Activated T-helper 2 cell treated with anti-CD3 and anti-CD28 coated beads, Interferon-gamma antibody, Interleukin-2, Interleukin-4, amounts not matched to agents 10 μg/mL and 5 μg/mL and 100 μg/mL, durations not matched to agents 14 hours and 24 hours and 36 hours (primary cell): ENCODE measurements at places on chromosomes 13 and 19. TPM values are rescaled to one million over a fixed set of nuclear protein-coding genes. Genes with fewer than 3 reads are reported as not detected.
A peak's percentile ranks its signal among the peaks of the same experiment; 100 is the strongest.

The ADGRE1 gene
- total RNA-seq, result 1.4 and 2.1 TPM in 2 replicates

The ATP8B3 gene
- total RNA-seq, result 11.3 and 11.5 TPM in 2 replicates

The ZNF135 gene
- total RNA-seq, result not detected in 2 replicates

The SPACA4 gene
- not detected in 2 replicates for total RNA-seq

The ELSPBP1 gene
- total RNA-seq, result not detected in 2 replicates

DNA sequence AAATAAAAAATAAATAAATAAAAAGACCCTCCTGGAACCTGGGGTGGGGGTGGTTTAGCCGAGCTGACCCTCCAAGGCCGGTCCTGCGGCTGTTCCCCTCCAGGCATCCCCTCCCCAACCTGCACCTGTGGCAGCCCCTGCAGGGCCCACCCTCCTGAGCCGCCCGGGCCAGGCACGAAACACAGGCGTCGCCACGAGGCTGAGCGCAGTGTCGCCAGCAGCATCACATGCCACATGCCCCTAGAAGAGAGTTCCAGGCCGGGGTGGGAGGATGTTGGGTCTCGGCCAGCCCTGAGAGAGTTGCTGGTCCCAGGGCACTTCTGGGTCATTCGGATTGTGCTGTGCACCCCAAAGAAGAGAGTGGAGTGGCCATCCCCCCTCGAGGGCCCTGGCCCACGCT lies 82.0 kb downstream of the KDM4B start:
- no peaks in the 10 kb centered on the region for H3K4me1 ChIP-seq
- H3K4me3 ChIP-seq, result no peak overlapping the region
- no peak overlapping the region for H3K27ac ChIP-seq
- no peaks in the 10 kb centered on the region for H3K27me3 ChIP-seq

DNA sequence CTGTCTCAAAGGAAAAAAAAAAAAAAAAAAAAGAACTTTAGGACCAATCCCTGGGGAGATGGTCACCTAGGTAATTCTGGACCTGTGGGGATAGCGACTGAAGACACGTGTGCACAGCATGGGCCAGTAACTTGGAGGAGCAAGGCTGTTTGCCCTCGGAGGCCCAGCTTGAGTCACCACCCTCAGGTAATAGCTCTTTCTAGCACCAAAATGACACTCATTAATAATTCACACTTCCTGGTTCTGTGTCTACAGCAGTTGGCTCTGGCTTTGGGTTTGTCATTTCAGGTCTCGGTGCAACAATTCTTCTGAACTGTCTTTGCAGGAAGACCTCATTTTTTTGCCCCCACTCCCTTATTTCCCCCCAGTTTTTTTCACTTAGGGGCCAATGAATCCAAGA lies 3.9 kb upstream of the ATP11A start:
- H3K4me3 ChIP-seq, result no peak overlapping the region
- no peak for DNase-seq
- H3K27me3 ChIP-seq, result peaks cover 3% of the 10 kb centered on the region
- H3K27ac ChIP-seq, result no peak overlapping the region
- peaks cover 16% of the 10 kb centered on the region for H3K4me1 ChIP-seq

DNA sequence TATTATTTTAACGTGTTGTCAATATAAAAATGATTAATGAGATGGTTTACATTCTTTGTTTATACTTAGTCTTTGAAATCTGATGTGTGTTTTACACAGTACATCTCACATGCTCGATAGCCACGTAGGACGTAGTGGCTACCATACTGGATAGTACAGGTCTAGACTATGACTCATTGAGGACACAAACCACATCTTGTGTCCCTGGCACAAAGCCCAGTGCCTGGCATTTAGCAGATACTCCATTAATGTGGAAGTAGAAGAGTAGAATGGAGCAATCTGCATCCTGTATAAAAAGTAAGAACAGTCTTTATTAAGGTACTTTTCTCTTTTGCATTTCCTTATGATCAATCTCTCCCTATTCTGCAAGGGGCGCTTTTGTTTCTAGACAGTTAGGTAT lies 49.0 kb upstream of the FRY start:
- DNase-seq, result no peak
- H3K36me3 ChIP-seq, result no peaks in the 10 kb centered on the region
- no peaks in the 10 kb centered on the region for H3K4me1 ChIP-seq
- H3K27ac ChIP-seq, result no peak overlapping the region

- no peaks in the 10 kb centered on the region for H3K27me3 ChIP-seq
- no peak overlapping the region for H3K27ac ChIP-seq
- H3K4me1 ChIP-seq, result peaks cover 62% of the 10 kb centered on the region
- peaks cover 22% of the 10 kb centered on the region for H3K36me3 ChIP-seq
Observed at GRCh38 chr13:22108979-22109378, 438.1 kb downstream of the FGF9 start.

GRCh38 chr19:50580970-50581634 lies 12.9 kb upstream of the LRRC4B start:
- no peak overlapping the region for H3K4me3 ChIP-seq
- peaks cover 3% of the 10 kb centered on the region for H3K27me3 ChIP-seq
- no peak for DNase-seq
- H3K27ac ChIP-seq, result no peak overlapping the region
- H3K4me1 ChIP-seq, result no peaks in the 10 kb centered on the region

- DNase-seq, result no peak
- H3K4me3 ChIP-seq, result no peak overlapping the region
- H3K36me3 ChIP-seq, result no peaks in the 10 kb centered on the region
- H3K27ac ChIP-seq, result no peak overlapping the region
- no peaks in the 10 kb centered on the region for H3K4me1 ChIP-seq
Observed at GRCh38 chr13:63853816-63854215, 2438.2 kb upstream of the PCDH20 start.

- no peak overlapping the region for H3K4me3 ChIP-seq
- no peak overlapping the region for H3K27ac ChIP-seq
- H3K27me3 ChIP-seq, result no peaks in the 10 kb centered on the region
- DNase-seq, result no peak
- no peaks in the 10 kb centered on the region for H3K4me1 ChIP-seq
Observed at GRCh38 chr19:646779-647565, 7.3 kb downstream of the FGF22 start.

GRCh38 chr19:46471116-46471733 lies at the start of gene PNMA8A:
Gene PNMA8A (minus strand): TSS chr19:46471563. CDS start chr19:46471035, 528 bp downstream.
- H3K27ac ChIP-seq, result no peak within 1 kb of the TSS
- H3K4me1 ChIP-seq, result peaks cover 3% of the 10 kb centered on the region
- peaks cover 41% of the 10 kb centered on the region for H3K27me3 ChIP-seq
- no peak within 1 kb of the TSS for H3K4me3 ChIP-seq
- DNase-seq, result no peak

GRCh38 chr19:38650911-38651584 lies 3.6 kb downstream of the ACTN4 start:
- H3K4me3 ChIP-seq, result no peak overlapping the region
- H3K27me3 ChIP-seq, result no peaks in the 10 kb centered on the region
- H3K27ac ChIP-seq, result no peak overlapping the region
- H3K36me3 ChIP-seq, result peaks cover 57% of the 10 kb centered on the region

DNA sequence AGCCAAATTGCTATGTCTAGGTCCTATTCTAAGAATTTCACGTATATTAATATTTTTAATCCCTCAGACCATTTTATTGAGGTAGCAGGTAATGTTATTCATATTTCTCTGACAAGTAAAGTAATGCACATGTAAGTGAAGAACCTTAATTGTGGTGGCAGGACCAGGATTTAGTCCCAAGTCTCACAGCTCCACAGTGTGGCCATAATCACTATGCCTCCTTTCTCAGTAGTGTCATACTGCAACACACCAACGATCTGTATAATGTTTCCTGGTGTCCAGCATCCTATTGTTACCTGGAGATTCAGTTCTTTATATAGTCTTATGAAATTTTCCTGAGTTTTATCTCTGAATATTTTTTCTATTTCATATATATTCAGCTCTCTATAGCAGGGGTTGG lies 340.3 kb downstream of the OLFM4 start:
- no peak overlapping the region for H3K4me3 ChIP-seq
- no peaks in the 10 kb centered on the region for H3K27me3 ChIP-seq
- no peak for DNase-seq
- H3K4me1 ChIP-seq, result no peaks in the 10 kb centered on the region

DNA sequence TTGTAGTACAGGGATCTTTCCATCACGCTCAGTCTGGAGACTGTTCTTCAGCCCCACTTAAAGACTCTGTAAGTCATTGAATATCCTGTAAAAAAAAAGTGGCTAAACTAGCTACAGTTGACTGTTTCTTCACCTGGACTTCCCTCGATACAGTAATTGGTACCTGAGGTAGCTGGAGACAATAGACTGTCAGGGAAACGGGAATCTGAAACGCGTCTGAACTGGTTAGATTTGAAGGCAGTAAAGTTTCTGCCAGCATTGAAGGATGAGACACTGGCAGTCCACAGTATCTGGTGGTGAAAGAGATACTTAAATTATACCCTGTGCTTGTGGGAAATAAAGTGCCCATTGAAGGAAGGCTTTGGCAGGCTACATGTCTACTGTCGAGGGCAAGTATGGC lies 550.5 kb downstream of the IRS2 start:
- H3K27ac ChIP-seq, result no peak overlapping the region
- DNase-seq, result no peak
- no peak overlapping the region for H3K4me3 ChIP-seq
- no peaks in the 10 kb centered on the region for H3K4me1 ChIP-seq
- H3K27me3 ChIP-seq, result no peaks in the 10 kb centered on the region

GRCh38 chr19:4748185-4748584 lies 24.5 kb upstream of the DPP9 start:
- H3K27me3 ChIP-seq, result peaks cover 15% of the 10 kb centered on the region
- peaks cover 3% of the 10 kb centered on the region for H3K4me1 ChIP-seq
- H3K27ac ChIP-seq, result no peak overlapping the region
- no peak for DNase-seq
- no peak overlapping the region for H3K4me3 ChIP-seq

GRCh38 chr19:38049105-38049649 lies 142.2 kb downstream of the SIPA1L3 start:
- no peaks in the 10 kb centered on the region for H3K36me3 ChIP-seq
- H3K4me3 ChIP-seq, result peak overlapping the region; percentile 74
- peak; percentile 57 for DNase-seq

DNA sequence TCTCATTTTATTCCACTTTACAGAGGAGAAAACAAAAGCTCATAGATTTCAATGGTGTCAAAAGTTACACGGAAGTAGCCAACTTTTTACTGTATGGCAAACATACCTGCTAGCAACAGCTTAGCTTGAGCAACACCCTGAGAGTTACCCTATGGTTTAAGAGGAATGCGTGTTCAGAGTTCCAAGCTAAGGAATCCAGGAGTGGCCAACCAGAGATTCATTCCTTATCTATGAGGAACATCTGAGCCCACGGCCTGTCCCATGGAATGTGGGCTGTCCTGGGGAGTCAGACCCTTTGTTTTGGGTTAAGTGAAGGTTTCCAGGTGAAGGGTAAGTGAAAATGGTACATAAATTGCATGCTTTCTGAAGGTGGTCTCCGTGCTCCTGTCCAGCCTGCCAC lies 67.5 kb downstream of the STARD13 start:
- no peak for DNase-seq
- H3K4me3 ChIP-seq, result no peak overlapping the region
- H3K4me1 ChIP-seq, result no peaks in the 10 kb centered on the region
- H3K36me3 ChIP-seq, result no peaks in the 10 kb centered on the region

DNA sequence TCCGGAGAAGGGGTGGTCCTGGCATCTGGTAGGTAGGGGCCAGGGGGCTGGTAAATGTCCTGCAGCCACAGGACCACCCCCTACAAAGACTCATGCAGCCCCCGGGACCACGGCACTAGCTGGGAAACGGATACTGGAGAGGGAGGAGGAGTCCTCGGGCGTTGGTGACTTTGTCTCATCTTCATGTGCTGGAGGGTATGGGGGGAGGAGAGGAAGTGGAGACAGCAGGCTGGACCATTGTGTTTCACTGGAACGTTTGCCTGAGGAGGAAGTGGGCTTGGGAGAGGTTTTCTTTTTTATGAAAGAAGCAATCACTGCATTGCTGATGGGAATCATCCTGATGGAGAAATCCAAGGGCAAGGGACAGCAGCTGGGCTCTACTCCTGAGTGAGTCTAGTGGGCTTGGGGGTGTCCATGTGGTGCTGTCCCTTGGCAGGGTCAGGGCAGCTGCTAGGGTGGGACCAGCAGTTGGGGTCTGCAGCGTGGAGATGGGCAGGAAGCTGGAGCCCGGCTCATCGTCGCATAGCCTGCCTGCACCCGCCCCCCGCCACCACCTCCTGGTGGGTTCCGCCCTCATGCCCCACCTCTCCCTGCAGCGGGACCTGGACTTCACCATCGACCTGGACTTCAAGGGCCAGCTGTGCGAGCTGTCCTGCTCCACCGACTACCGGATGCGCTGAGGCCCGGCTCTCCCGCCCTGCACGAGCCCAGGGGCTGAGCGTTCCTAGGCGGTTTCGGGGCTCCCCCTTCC lies 1.7 kb upstream of the ADM5 start:
- H3K27ac ChIP-seq, result no peak overlapping the region
- H3K4me3 ChIP-seq, result no peak overlapping the region
- H3K36me3 ChIP-seq, result peaks cover 60% of the 10 kb centered on the region
- H3K27me3 ChIP-seq, result peaks cover 11% of the 10 kb centered on the region
- DNase-seq, result no peak

GRCh38 chr19:29211562-29212355 lies 1.2 kb downstream of the UQCRFS1 start:
- DNase-seq, result no peak
- H3K4me3 ChIP-seq, result peak overlapping the region; percentile 97
- peak overlapping the region; percentile 97 for H3K27ac ChIP-seq

- H3K4me1 ChIP-seq, result no peaks in the 10 kb centered on the region
- H3K27me3 ChIP-seq, result no peaks in the 10 kb centered on the region
- no peaks in the 10 kb centered on the region for H3K36me3 ChIP-seq
- no peak for DNase-seq
- no peak overlapping the region for H3K4me3 ChIP-seq
Observed at GRCh38 chr13:79901336-79901735, 420.4 kb downstream of the NDFIP2 start.

DNA sequence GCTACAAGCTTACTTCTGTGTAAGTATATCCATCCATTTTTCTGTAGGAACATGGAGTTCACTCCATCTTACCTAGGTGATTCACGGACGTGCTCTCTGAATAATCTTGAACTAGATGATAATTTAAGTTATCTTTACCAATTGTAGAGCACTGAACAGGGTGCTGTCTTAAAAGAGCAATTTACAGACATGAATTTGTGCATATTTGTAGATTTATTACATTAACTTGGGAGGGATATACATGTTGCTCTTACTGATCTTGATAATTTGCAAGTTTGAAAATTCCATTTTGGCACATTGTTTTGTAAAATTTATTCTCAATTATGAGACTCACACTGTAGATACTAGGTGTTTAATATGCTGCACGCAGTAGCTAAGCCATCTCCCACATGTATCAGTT lies 9.3 kb downstream of the CDC16 start:
- no peak overlapping the region for H3K27ac ChIP-seq
- peaks cover 7% of the 10 kb centered on the region for H3K4me1 ChIP-seq
- no peak for DNase-seq

DNA sequence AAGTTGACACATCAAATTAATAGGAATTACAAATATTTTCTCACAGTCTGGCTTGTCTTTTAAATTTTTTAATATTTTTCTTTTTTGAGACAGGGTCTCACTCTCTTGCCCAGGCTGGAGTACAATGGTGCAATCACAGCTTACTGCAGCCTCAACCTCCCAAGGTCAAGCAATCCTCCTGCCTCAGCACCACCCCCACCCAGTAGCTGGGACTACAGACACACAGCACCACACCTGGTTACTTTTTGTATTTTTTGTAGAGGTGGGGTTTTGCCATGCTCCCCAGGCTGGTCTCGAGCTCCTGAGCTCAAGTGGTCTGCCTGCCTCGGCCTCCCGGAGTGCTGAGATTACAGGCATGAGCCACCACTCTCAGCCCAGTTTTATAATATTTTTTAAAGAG lies 72.0 kb downstream of the SPATA13 start:
- H3K27ac ChIP-seq, result no peak overlapping the region
- no peak overlapping the region for H3K4me3 ChIP-seq
- peaks cover 47% of the 10 kb centered on the region for H3K4me1 ChIP-seq
- DNase-seq, result no peak
- H3K36me3 ChIP-seq, result no peaks in the 10 kb centered on the region

GRCh38 chr13:113124211-113124970 lies 1.8 kb downstream of the F10 start:
- peaks cover 17% of the 10 kb centered on the region for H3K27me3 ChIP-seq
- no peaks in the 10 kb centered on the region for H3K36me3 ChIP-seq
- DNase-seq, result no peak
- no peak overlapping the region for H3K27ac ChIP-seq
